ENCODE measurements at places on chromosomes 1 and 21.

DNA sequence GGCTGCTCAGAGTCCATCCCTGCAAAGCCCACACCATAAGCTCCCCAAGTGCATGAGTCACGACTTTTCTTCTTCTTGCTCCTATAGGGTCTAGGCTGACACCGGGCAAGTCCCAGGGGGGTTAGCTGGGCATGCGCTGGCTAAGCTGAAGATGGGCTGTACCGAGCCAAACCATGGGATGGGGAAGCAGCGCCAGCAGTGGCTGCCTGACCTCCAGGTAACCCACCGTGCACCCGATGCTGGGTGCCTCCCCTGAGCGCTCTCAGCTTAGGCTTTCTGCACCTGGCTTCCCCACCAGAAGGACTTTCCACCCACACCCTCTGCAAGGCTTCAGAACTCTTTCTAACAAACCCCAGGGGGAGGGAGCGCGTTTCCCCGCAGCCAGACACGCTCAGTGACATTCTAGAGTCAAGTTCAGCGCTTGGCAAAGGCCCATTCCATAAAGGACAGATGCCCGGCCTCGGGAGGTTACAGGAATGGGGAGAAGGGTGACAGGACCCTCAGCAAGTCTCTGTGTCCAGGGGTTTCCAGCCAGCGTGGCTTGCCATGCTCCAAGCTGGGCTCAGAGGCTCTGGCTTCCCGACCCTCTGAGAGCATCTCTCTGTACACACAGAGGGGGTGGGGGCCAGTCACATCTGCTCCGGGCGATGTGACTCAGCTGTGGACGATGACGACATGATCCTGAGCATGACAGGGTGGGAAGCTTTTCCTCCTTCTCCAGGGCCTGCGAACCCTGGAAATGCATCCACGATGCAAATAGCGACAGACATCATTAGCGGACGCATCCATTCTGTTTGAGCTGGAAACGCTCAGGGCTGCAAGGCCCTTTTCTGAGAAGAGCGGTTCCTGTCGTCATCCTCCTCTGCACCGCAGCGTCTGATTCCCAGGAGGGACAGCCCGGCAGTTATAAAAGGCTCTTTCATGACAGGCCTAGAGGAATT is 107.8 kb downstream of the SIK1 start:
- peak; percentile 78 for DNase-seq

DNA sequence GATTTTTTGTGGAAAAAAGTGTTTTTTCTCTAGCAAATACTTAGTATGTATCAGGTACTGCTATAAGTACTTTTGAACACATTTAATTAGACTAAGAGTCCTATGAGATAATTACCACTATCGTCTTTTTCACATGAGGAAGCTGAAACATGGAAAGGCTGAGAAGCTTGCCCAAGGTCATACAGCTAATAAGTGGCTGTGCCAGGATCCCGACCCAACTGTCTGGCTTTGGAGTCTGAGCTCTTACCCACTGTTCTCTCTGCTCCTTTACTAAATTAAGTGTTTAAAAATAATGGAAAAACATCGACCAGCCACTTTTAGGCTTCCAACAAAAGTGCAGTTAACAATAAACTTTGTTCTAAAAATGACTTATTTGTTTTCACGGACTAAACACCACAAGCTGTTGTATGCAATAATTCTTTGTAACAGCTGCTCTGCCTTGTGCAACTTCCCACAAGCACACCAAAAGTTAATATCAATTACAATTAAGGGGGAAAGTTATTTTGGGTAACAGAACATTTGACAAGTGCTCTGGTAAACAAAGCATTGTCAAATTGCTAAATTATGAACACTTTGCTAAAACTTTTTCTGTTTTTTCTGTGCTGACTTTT is 75.7 kb downstream of the CRB1 start:
- no peak for DNase-seq

DNA sequence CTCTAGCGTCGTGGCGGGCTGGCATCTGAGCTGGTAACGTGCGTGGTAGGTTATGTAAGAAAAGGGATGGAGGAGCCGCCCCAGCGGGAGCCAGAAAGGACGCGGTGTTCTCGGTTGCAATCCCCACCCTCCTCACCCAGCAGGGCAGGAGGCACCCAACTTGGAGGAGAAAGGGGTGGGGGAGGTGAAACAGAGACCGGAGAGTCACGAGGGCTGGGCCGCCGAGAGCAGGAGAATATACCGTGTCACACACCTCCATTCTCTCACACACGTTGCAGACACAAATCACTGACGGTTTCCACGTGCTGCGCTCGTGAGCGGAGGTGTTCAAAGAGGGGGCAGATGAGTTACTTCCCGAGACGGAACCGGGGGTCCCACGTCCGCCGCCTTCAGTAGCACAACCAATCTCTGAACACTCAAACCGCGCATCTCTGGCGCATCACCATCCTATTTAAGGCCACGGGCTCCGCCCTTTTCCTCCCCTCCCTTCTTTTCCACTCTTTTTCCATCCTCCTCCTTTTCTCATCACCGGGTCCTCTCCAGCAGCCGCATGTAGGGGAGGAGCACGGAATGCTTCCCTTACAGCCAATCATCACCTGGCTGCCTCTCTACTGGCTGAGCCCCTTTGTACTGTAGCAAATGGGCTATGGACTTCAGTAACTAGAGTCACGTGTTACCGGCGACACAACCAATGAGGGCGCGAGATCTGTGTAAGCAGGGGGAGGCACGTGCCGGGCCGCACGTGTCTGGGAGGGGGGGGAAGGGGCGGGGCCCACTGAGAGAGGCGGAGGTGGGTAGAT is at the start of gene CIART:
TSS of gene CIART (plus strand) at position 797 of the 800 bp plus-strand sequence. CDS start 714 bp downstream, outside the sequence.
- DNase-seq = peak; percentile 95

DNA sequence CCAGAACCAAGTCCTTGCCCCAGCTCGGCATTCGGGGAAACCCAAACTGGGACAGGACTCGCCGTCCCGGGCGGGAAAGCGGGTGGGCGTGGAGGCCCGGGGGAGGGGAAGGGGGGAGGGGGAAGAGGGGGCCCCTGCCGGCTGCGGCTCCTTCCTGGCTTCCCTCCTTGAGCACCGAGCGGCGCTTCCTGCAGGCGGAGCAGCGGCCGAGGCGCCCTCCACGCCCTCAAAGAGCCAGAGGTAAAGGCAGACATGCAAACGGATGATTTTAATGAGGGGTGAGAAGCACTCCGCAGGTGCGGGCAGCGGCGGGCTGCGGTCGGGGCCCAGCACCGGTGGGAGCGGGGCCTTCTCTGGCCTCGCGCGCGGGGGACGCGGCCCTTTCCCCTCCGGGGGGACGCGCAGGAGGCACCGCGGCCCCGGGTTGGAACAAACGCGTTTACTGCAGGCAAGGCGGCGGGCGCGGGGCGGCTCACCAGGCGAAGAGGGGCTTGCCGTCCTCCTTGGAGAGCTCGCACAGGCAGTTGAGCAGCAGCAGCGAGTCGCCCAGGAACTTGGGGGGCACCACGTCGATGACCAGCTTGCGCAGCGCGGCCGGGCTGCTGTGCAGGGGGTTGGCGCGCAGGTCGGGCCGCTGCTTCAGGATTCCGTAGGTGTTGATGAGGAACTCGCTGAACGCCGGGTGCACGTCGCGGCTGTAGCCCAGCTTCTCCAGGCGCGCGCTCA is 5.7 kb upstream of the FTCD start:
- peak; percentile 24 for DNase-seq

DNA sequence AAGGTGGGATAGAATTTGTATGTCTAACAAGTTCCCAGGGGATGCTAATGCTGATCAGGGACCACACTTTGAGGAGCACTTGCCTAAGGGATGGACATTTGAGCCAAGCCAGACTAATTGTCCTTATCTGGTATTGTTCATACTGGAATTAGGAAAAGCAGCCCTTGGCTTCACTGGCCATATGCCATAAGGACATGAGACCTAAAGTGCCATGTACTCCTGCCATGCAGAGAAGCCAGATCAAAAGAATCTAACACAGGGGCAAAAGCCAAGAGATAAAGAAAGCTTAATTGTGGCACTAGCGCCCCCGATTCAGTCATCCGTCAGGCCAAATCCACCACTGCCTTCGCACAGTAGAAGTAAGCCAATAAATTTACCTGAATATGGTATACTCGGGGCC is 45.7 kb downstream of the RNF11 start:
- DNase-seq = no peak

GRCh38 chr1:88768187-88768586 is 84.1 kb downstream of the PKN2 start:
- no peak for DNase-seq

- DNase-seq = peak; percentile 29
These were observed 22.6 kb upstream of the TRABD2B start for GRCh38 chr1:48019714-48020315.

GRCh38 chr1:247440001-247440620 is 17.8 kb downstream of the OR2B11 start:
- no peak for DNase-seq

- no peak for DNase-seq
These were observed 72.0 kb upstream of the GORAB start for GRCh38 chr1:170460001-170460400.

DNA sequence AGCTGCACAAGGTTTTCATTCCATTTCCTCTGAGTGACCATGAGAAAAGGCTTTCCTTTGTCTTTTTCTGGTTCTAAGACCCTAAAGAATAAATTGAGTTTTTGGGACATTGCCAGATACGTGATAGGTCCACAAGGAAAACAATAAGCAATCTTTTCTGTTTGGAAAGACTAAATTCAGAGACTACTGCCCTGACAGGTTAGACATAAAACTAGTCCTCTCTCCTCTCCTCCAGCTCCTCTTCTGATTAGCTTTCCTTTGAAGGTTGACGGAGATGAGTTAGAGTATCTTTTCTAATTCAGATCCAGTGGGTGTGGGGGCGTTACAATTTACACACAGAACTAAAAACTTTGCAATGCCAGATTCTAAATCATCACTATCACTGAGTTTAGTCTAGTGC is 57.8 kb upstream of the C1orf53 start:
- no peak for DNase-seq

DNA sequence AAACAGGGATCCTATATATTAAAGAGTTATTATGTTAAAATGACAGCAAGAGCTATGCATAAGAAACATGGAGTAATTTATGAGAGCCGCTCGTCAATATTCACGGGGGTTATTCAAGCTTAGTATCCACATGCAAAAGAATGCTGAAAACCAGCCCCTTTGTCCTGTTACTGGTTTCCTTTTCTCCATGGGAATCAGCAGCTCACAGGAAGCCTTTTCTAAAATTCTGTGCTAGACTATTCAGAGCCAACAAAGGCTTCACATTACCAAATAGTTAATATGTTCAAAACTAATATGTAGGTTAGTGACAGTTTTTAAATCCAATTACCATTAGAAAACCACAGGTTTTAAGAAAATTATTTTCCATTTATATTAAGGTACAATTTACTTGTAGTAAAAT is 225.6 kb upstream of the MAP1LC3C start:
- no peak for DNase-seq

DNA sequence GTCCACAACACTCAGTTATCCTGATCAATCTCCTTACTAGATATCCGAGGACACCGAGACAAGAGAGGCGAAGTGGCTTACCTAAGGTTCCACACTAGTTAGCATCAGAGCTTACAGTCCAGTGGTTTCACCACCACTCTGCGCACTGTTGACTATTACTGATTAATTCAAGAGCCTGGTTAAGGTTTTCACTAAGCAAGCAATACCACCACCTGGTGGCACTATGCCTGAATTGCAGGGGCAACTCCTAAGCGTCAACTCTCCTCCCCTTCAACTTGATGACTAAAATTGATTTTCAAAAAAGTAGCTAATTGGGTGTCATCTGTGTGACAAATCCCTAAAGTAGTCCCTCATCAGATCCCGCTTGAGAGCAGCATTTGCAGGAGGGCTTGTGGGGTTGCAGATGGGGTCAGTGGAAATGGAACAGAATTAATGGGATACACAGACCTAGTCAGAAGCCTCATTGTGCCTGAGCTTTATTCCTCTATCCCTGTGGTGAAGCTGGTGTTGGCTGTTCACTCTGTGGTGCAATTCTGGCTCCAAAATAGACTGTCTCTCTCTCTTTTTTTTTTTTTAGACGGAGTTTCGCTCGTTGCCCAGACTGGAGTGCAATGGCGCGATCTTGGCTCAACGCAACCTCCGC is 9.1 kb downstream of the TTC22 start:
- peak; percentile 2 for DNase-seq

- DNase-seq = peak; percentile 47
These were observed 3.4 kb upstream of the LAMC1 start for GRCh38 chr1:183019860-183020259.

GRCh38 chr1:114040273-114041015 is 61.2 kb downstream of the OLFML3 start:
- DNase-seq = no peak

- no peak for DNase-seq
These were observed 395.6 kb upstream of the PBX1 start for GRCh38 chr1:164163289-164163849.

DNA sequence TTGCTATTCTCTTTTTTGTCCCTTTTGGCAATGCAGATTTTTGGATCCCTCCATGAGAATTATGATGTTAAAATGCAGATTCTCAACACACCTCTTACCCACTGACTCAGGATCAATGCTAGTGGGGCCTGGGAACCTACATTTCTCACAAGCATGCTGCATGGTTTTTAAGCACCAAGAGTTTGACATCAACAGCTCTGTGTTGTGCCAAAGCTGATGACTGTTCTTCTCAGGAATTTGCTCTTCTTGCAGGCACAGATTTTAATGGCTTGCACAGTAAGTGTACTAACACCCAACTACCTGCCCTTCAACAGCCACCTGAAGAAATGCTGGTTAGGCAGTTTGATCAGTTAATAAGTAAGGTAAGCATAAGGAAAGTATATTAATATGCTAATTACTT is 468.7 kb downstream of the PTBP2 start:
- DNase-seq = no peak

DNA sequence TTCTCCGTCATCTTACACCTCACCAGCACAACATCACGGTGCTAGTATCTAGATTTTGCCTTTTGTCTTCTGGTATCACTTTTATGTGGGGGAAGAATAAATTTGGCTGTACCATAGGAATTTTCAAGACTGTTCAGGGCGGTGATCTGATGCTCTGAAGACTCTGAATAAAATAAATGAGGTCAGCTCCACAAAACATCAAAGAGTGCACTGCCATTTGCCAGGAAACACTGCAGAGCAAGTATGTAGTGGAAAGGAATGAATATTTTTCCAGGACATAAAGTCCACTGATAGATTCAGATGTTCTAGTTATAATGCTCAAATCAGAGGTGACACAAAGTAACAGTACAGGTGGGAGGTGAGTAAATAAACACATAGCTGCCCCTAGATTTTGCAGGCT is 56.3 kb downstream of the ZP4 start:
- DNase-seq = peak; percentile 29

GRCh38 chr1:169733924-169734323 is at the start of gene SELE:
SELE (minus strand) TSS chr1:169734079; CDS start chr1:169733612, 467 bp downstream.
- no peak for DNase-seq

DNA sequence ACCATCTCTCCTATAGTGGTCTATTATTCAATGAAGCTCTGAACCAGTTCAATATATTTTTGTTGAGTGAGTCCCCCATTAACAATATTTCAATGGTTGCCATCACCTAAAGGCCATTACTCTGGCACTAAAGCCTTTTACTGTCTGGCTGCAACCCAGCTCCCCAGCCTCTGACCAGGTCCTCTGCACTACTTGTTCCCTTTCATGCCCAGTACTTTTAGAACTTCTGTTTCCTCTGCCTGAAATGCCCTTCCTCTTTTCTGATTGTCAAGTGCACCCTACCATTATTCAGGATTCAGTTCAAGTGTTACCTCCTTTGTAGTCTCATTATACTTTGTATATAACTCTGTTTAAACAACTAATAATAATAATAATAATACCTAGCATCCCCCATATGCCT is 30.4 kb upstream of the ZFYVE9 start:
- DNase-seq = no peak

All from left hindlimb (tissue), 1 donor.